ENCODE measurements at places on chromosomes 3 and 15.

DNA sequence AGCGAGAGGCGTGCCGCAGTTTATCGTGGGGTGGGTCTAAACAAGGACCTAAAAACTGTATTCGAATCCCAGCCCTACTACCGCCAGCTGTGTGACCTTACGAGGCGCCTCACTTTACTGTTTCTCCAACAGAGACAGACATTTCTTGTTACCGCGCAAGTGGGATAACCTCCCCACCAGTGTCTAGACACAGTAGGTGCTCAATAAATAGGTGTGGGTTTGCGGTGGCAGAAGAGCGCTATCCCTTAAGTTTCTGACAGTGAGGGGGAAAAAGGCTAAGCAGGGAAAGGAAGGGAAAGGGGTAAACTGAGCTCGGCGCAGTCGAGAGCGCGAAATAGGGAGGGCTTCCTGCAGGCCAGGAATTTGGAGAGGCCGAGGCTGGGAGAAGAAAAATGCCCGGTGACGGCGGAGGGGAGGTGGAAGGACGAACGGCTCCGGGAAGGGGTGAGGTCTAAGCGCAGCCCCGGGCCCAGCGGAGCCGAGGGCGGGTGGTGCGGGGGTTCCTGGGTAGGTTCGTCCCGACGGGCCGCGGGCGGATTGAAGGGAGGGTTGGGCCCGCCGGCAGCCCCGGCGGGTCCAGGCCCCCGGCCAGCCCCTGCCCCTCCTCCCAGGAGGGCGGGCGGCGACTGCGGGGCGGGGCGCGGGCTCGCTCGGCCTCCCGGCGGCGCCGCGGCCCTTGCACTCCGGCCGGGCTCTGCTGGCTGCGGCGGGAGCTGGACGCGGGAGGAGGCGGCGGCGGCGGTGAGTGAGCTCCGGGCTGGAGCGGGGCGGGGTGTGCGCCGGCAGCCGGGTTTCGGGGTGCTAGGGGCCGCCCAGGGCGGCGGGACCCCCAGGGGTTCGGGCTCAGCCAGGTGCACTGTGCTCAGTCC lies at the start of gene CGNL1:
CGNL1 (plus strand) TSS at position 679 of the 869 bp plus-strand sequence. CDS start 61,495 bp downstream, outside the sequence.
- DNase-seq = no peak

DNA sequence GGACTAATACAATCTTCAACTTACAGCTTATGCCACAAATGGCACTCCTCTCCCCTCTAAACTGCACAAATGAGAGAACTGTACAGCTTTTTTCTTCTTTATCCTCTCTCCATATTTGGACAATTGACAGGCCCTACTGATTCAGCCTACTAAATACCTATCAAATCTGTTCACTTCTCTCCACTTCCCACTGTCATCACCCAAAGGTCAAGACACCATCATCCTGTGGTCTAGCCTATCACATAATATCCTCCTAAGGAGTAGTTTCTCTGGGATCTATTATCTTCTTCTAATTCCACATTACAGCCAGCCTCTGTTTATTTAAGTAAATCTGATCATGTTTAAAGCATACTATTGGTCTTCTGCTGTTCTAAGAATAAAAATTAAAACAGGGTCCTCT lies 33.0 kb upstream of the SLC12A8 start:
- DNase-seq = no peak

GRCh38 chr3:42904076-42904475 lies 1.9 kb upstream of the ZNF662 start:
- DNase-seq = no peak

GRCh38 chr3:53780806-53781205 lies 65.4 kb downstream of the CHDH start:
- no peak for DNase-seq

- no peak for DNase-seq
Observed at GRCh38 chr3:107133891-107134290, 243.3 kb upstream of the CCDC54 start.

DNA sequence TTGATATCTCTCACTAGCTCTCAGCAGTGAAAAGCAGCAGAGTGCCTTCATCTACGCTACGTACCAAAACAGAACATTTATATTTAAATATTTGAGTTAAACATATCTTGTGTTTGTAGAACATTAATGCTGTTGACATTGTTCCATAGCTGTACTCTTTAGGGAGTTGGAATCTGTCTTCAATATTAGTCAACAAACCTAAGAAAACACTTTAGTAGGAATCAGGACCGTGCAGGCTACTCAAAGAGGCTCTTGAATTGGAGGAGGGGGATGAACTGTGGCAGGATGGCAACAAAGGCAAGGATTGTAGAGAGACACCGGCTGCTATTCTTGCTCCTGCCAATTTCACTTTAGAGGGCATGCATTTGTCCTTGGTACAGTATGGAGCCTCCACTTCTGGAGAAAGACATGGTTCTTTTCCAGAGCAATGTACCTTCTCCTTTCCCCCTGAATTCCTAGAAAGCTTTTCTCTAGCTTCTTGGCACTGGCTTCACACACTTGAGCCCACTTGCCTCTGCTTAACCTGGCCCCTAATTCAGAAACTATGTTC lies 265.9 kb downstream of the CD47 start:
- DNase-seq = no peak

All from BJ (cell line).